ENCODE measurements at places on chromosomes 5 and 9. TPM values are rescaled to one million over a fixed set of nuclear protein-coding genes. Genes with fewer than 3 reads are reported as not detected.

The ERP44 gene
- 14.3 TPM for polyA plus RNA-seq

The SPINK5 gene
- 1,309 TPM for polyA plus RNA-seq

The MOB3B gene
- 2.5 TPM for polyA plus RNA-seq

The VCAN gene
- 0.35 TPM for polyA plus RNA-seq

The MSANTD3 gene
- 9.1 TPM for polyA plus RNA-seq

The PTPN3 gene
- 14.7 TPM for polyA plus RNA-seq

The ZNF79 gene
- polyA plus RNA-seq = 2.3 TPM

The MARVELD2 gene
- polyA plus RNA-seq = 5.0 TPM

The INSL6 gene
- polyA plus RNA-seq = not detected

The EFNA5 gene
- polyA plus RNA-seq = 3.4 TPM

The MAN1B1 gene
- polyA plus RNA-seq = 28.5 TPM

The ANAPC2 gene
- 27.7 TPM for polyA plus RNA-seq

The LCP2 gene
- 2.6 TPM for polyA plus RNA-seq

The PAEP gene
- polyA plus RNA-seq = not detected

The IRGM gene
- polyA plus RNA-seq = not detected

The PTTG1 gene
- 118 TPM for polyA plus RNA-seq

The EPB41L4B gene
- 1.3 TPM for polyA plus RNA-seq

The AGXT2 gene
- not detected for polyA plus RNA-seq

The CYSRT1 gene
- 334 TPM for polyA plus RNA-seq

The CAMLG gene
- 25.6 TPM for polyA plus RNA-seq

The LCN12 gene
- polyA plus RNA-seq = 0.24 TPM

The ORM2 gene
- not detected for polyA plus RNA-seq

The ISL1 gene
- 0.18 TPM for polyA plus RNA-seq

The MACROH2A1 gene
- polyA plus RNA-seq = 210 TPM

The IRX1 gene
- polyA plus RNA-seq = 0.13 TPM

The SLC4A9 gene
- polyA plus RNA-seq = 0.14 TPM

The CDC25C gene
- 1.0 TPM for polyA plus RNA-seq

The TOR4A gene
- 1.5 TPM for polyA plus RNA-seq

The PCAT7 gene
- polyA plus RNA-seq = 0.01 TPM

The PPP2R2B gene
- polyA plus RNA-seq = 0.92 TPM

The ZNF474 gene
- 0.06 TPM for polyA plus RNA-seq

The GLIPR2 gene
- polyA plus RNA-seq = 8.0 TPM

The MCCC2 gene
- 14.2 TPM for polyA plus RNA-seq

The CHSY3 gene
- 0.02 TPM for polyA plus RNA-seq

The SLC45A2 gene
- not detected for polyA plus RNA-seq

The MCTP1 gene
- 0.92 TPM for polyA plus RNA-seq

The WDR55 gene
- 17.3 TPM for polyA plus RNA-seq

The URM1 gene
- 18.7 TPM for polyA plus RNA-seq

The DND1 gene
- 1.9 TPM for polyA plus RNA-seq

The PITX1 gene
- 485 TPM for polyA plus RNA-seq

The HAPLN1 gene
- polyA plus RNA-seq = 0.04 TPM

The PELO gene
- 3.9 TPM for polyA plus RNA-seq

The MYMK gene
- polyA plus RNA-seq = not detected

The ANKDD1B gene
- polyA plus RNA-seq = 0.15 TPM

The AK1 gene
- polyA plus RNA-seq = 68.4 TPM

The LRRC19 gene
- polyA plus RNA-seq = not detected

The GMCL2 gene
- polyA plus RNA-seq = not detected

The BARHL1 gene
- polyA plus RNA-seq = not detected

The GGTA1 gene
- polyA plus RNA-seq = 26.5 TPM

The ITGA2 gene
- polyA plus RNA-seq = 6.4 TPM

The CDC20B gene
- polyA plus RNA-seq = not detected

The LCN9 gene
- not detected for polyA plus RNA-seq

The GBGT1 gene
- polyA plus RNA-seq = 2.1 TPM

The TAF11L5 gene
- not detected for polyA plus RNA-seq

The CDKN2B gene
- 40.3 TPM for polyA plus RNA-seq

The SPINK7 gene
- polyA plus RNA-seq = 2,280 TPM

The PHF24 gene
- 0.04 TPM for polyA plus RNA-seq

The PRLR gene
- 0.45 TPM for polyA plus RNA-seq

The CORO2A gene
- polyA plus RNA-seq = 7.1 TPM
